GM23338 (cell line): ENCODE measurements at places on chromosomes 5 and 9.

DNA sequence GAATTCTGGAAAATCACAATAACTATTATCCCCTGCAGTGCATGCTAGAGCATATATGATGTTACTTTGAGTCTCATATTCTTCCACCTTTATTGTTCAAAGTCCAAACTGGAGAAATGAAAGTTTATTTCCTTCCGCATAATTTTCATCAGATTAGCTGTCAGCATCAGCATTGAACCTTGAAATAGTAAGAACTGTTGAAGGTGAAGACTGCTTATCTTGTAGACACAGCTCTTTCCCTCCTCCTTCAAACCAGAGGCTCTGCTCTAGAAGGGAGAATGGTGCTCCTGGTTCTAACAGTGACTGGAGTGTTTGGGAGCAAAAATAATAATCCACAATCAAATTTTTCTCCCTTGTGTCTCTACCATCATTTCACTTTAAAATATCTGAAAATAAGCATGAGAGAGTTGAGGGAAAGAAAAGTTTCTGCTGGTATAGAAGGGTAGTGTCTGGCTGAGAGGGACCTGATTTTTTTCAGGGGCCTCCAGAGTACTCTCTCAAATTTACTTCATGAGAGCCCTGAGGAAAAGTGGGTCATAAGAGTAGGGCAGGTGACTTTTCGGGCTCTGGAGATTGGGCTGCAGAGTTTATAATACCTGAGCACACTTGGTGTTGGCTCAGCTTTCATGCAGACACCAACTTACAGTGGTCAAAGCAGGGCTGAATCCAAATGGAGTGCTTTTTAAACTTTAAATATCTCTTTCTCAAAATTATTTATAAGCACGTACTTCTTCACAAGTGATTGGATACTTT is 170.4 kb downstream of the ZDHHC21 start:
- DNase-seq, result no peak

GRCh38 chr9:21454149-21454548 is 13.9 kb downstream of the IFNA1 start:
- DNase-seq, result no peak

DNA sequence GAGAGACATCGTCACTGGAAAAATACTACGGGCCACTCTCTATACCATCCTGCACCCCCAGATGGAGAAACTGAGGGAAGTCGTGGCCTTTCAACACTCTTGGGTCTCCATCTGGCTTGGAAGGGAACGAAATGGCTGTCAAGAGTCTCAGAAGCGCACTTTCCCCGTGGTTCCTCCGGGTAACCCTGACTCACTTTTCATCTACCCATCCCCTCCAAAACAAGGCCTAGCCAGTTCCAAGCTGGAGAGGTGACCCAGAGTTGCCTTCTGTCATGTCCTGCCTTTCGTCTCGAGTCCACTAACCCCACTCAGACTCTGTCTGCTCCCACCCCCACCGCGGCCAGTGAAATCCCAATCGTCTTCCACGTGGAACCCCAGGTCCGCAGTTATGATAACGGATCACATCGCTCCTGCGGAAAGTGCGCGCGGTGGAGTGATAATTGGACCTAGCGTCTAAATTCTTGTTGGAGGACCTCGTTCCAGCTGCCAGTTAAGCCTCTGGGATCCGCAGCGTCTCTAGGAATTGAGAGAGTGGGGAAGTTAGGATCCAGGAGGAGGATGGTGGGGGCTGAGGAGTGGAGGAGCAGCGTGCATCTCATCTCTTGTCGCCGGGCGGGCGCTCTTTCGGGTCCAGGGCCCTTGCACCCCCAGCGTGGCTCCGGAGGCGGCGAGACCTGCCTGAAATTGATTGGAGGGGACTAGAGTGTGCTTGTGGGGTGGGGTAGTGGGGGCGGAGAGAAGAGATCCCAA is 4.6 kb downstream of the CDKN2A start:
- peak; percentile 76 for DNase-seq

- DNase-seq, result no peak
These were observed 61.3 kb upstream of the STXBP1 start for GRCh38 chr9:127550751-127551150.
